ENCODE measurements at places on chromosomes 1 and 21. TPM values are rescaled to one million over a fixed set of nuclear protein-coding genes. Genes with fewer than 3 reads are reported as not detected.

DNA sequence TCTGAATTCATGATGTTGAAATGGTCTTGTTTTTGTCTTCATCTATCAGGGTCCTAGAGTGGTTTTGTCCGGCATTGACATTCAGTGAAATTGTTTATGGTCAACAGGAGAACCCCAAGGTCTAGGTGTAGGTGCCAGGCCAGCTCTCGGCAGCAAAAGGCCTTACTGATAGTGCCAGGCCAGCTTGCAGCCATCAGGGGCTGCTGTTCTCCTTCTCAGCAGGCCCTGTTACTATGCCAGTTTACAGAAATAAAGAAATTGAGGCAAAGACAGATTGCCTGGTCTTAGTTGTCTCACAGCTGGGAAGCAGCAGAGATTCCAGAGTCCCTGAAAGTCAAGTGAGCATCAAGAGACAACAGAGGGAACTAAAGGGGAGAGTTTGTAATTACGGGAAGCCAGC is 12.0 kb downstream of the HMGB4 start:
- no peak for DNase-seq

The FCMR gene
- total RNA-seq: not detected

- no peak for DNase-seq
Measured at GRCh38 chr1:215397106-215397505, 170.0 kb upstream of the KCTD3 start.

The LCE3E gene
- total RNA-seq: not detected

DNA sequence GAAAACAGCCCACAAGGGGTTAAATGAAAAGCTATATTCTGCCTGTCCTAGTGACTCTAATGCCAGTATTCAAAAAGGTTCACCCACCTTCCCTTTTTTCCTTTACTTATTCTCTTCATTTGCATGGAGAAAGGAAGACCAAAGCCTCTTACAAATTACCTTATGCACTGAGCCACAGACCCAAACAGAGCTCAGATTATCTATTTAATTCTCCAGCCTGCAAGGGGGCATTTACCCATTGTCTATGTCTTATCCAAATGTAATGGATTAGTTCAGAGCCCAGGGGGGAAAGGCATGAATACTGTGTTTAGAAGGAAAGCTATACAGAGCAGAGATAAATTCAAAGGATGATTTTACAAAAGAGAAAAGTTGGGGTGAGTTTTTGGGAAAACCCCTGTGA is 388.5 kb downstream of the OMA1 start:
- DNase-seq: no peak

DNA sequence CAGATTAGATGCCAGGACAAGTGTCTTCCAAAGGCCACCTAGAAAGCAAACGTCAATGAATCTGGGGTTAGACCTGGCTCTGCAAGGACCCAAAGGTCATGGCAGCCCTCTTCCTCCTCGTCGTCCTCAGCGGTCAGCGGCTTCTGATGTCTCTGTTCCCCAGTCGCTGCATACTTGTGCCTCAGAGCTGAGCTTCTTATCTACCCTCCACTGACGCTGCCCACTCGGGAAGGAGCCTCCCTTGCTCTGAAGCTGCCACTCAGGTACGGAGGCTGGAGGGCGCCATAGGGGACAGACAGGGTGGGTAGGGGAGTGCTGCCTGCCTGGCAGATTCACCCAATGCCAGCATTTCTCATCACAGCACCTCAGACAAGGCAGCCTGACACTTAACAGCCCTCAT is 11.4 kb upstream of the UMODL1 start:
- no peak for DNase-seq

The GCSAML gene
- total RNA-seq: not detected

DNA sequence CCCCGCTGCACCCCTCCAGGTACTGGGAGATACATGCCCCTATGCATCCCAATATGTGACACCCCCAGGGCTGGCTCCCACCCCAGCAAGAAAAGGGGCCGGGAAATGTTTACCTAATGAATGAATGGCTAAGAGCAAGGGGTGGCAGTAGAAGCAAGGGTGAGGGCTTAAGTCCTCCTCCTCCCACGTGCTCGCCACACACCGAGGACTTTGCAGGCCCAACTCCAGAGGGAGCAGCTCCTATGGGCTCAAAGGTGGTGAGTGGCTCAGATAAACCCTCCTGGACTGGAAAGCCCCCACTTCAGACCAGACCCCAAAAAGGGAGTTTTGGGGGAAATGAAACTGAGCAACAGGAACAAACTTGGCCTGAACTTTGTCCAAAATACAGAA is 11.4 kb downstream of the SLC45A3 start:
- DNase-seq: no peak

The SFN gene
- total RNA-seq: 0.70 TPM

The DTL gene
- 12.6 TPM for total RNA-seq

DNA sequence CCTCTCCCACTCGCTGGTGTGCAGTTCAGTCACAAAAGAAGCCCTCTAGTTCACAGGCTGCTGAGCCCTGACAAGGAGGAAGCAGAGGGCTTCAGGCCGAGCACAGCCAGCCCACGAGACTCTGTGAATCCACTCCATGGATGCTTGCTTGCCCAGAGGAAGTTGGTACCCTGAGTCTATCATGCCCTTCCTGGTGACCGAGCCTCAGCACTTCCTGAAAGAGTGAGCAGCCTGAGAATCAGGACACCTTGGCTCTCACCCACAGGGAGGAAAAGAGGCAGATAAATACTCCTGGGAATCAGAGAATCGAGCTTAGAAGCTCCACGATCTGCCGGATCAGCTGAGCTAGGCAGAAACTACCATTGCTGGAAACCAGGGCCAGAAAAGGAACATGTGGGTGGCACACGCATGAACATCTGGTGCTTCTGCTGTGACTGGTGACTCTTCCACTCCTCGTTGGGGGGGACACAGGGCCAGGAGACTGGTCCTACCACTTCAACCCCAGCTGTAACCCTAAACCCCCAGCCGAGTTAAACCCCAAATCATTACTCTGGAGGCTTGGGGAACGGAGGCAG is 376.3 kb upstream of the CAMK1G start:
- DNase-seq: peak; percentile 2

DNA sequence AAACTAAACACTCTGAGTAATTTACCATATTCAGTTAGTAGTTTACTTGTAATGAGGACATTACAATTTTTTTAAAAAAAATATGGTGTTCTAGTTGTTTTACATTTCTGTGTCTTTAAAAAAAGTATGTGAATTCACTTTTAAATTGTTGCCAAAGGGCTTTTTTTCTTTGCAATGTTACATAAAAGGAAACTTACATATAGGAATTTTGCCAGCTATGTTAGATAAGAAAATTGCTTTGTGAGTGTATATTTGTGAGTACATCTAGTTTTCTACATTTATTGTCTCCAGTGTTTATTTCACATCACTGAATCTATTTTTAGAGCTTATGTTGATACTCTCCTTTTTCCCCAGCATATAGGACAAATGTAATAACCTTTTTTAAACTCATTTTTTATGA is 206.8 kb downstream of the GPR52 start:
- no peak for DNase-seq

GRCh38 chr21:26275801-26276200 is 105.2 kb upstream of the APP start:
- DNase-seq: no peak

The CTNNBIP1 gene
- total RNA-seq: 90.9 TPM

- no peak for DNase-seq
Measured at GRCh38 chr1:37158113-37158749, 123.9 kb upstream of the GRIK3 start.

The COL8A2 gene
- 3.0 TPM for total RNA-seq

Data from dermis blood vessel endothelial cell (primary cell).